ENCODE measurements at places on chromosomes 2 and 18.

- DNase-seq, result no peak
Observed at GRCh38 chr2:58032764-58033080, 13.9 kb upstream of the VRK2 start.

DNA sequence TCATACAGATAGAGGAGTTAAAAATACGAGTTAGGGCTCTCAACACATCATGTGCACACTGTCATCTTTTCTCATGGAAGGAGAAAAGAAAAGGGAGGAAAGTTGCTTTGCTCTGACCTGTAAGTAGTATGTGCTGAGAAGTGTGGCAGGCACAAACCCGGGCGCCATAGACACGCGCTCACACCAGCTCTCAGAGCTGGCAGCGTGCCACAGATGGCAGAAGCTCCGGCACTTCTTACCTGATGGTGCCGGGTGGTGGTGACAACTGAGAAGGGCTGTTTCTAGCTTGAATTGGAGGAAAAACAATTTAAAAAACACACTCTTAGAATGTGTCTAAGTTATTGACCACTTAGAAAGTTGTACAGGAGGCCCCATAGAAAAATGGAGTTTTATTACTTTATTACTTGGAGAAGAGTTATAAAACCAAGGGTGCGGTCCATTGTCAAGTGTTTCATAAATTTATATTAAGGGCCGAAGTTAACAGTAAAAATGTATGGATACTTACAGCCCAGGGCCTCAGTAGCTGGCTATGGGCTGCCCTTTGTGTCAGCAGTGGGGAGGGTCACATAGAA lies 92.2 kb downstream of the DPP4 start:
- DNase-seq, result no peak

DNA sequence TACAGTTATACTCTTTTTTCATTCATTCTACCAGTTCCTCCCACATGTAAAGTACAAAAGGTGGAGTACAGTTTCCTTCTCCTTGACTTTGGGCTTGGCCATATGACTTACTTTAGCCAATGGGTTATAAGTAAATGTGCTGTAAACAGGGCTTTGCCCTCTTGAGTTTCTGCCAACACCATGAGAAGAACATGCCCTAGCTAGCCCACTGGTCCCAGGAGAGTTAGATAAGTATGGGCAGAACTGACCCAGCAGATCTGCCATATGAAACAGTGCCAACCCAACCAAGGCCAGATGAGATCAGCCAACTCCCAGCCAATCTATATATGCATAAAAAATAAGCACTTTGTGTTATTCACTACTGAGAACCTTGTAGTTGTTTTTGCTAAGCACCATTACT lies 25.5 kb downstream of the ZC3H8 start:
- no peak for DNase-seq

DNA sequence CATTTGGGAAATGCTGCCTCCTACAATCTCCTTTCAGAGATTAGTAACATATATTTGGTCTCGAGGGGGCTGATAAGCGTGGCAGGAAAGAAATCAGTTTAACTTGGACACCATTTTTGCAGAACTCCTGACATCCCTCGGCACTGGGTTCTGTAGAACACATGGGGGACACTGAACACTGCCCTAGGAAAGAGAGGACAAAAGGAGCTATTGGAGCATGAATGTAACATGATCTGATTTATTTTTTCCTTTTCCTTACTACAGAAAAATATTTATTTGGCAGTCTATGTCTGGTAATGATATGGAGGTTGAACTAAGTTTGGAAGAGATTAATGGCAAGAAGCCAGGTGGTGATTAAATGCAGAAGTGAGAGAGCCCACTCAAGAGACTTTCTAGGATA lies 153.8 kb downstream of the AFF3 start:
- no peak for DNase-seq

Data from nucleus accumbens (tissue), 56 donors.